ENCODE measurements at places on chromosomes 2 and 18.

DNA sequence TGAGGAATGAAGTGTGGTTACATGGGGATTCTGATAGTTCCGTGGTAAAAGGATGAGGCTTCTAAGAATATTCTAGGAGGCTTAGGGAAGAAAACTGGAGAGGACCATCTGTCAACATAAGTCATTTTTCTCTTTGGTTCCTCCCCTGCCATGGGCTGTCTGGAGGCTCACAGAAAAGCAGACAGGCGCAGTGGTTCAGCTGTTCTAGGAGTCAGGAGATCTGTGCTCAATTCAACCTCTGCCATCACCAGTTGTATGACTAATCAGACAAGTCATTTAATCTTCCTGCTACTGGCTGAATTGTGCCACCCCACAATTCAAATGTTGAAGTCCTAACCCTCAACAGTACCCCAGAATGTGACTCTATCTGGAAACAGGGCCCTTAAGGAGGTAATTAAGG, 36.4 kb downstream of the ADAM17 start:
- no peak for DNase-seq

- DNase-seq: no peak
These were observed 20.5 kb downstream of the CHCHD5 start for GRCh38 chr2:112604952-112605351.

DNA sequence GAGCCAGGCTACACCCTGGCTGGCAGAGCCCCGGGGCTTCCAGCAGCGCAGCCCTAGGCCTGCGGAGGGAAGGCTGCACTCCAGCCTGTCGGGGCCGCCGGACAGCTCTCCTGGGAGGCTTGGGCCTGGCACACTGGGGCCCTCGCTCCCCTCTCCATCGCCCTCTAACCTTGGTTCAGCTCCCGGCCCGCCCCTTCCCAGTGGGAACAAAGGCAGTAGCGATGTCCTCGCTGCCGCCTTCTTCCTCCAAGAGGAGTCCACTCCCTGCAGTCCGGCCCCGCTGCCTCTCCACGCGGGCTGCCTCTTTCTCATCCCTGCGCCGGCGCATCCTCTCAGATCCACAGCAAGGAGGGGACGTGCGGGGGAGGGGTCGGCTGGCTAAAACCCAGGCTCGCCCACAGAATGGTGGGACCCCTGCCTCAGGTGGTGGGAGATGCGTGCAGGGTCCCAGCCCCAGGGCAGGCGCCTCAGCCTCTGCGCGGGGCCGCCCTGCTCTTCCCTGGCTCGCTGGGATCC, 138.1 kb downstream of the TWIST2 start:
- DNase-seq: no peak

DNA sequence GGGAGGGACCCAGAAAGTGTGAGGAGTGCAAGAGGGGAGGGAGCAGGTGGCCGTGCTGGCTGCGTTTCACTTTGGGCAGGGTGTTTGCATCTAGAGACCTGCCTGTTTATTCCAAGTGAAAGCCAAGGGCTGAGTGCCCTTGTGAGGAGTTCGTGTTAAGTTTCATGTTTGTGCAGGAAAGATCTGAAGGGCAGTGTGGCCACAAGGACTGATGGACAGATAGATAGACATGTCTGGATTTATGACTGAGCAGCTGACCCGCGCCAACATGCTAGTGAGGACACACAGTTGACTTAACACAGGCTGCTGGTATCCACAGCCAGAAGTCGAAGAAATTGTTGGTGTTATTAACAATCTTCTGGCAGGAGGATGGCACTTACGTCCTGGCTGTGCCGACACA, 387.6 kb upstream of the TNP1 start:
- DNase-seq: no peak

- DNase-seq: no peak
These were observed 153.1 kb upstream of the KLHL29 start for GRCh38 chr2:23231865-23232264.

DNA sequence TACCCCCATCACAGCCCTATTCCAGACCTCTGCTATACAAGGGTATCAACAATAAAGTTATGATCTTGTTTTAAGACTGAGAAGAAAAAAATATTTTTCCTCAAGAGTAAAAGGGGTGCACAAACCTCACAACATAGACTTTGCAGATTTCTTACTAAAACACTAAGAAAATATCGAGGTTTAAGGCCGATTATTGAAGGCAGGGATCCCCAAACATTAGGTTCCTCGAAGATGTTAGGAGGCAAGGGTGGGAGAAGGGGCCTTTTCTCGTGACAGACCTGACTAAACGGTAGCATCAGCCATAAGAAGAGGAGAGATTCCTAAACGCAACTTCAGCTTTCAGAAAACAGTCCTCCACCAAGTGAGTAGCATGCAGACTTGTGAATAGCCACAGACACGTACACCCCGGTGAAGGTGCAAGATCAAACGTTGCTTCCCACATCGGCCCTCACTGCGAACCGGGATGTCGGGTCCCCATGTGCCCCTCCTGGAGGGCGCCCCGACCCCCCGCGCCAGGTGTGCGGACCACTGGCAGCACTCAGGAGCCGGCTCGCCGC, 678 bp downstream of the PIAS2 start:
- DNase-seq: peak; percentile 65

GRCh38 chr2:55923982-55924321, 370 bp upstream of the EFEMP1 start:
- no peak for DNase-seq

GRCh38 chr2:168687314-168687713, 115.1 kb upstream of the NOSTRIN start:
- no peak for DNase-seq

DNA sequence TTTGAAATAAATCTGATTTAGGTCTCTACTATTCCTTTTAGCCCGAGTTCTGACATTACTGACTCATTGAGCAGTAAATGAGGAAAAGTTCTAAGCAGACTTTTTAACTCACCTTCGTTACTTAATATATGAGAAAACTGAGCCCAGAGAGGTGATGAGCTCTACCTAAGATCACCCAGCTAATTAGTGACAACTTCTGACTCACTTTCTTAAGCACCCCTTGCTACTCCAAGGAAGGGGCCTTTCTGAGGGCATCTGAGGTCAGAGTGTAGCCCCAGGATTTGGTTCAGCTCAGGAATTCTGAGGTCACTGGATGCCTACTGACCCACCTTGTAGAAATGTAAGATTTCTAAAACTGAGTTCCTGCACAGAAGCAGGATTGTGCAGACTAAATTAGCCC, 102.2 kb upstream of the FZD5 start:
- DNase-seq: no peak

DNA sequence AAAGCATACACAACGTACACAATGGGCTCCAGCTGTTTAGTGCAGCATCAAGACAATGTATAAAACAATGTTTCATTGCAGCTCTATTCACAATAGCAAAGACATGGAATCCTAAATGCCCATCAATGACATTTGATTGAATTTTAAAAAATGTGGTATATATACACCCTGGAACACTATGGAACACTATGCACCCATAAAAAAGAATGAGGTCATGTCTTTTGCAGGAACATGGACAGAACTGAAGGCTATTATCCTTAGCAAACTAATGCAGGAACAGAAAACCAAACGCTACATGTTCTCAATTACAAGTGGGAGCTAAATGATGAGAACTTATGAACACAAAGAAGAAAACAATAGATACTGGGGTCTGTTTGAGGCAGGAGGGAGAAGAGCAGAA, 315.5 kb downstream of the AGPS start:
- DNase-seq: no peak

- DNase-seq: no peak
These were observed 142.7 kb downstream of the VAPA start for GRCh38 chr18:10056506-10056905.

- DNase-seq: no peak
These were observed 54.9 kb downstream of the FHOD3 start for GRCh38 chr18:36352384-36352783.

DNA sequence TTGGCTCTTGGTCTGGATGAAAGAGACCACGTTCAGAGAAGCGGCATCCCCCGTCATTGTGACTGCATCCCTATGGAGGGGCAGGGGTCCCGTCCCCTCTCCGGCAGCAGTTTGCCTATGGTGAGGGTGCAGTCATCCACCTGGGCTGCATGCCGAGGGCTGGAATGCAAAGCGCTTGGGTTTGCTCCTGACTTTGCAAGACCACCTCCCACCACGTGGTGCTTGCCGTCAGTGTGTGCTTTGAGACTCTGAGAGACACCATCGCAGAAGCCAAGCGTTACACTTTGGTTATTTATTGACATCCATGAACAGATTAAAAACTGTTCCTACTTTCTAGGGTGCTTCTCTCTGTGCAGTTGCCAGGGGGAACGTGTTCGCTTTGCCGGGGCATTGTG, 59.5 kb downstream of the SH3RF3 start:
- no peak for DNase-seq

- DNase-seq: no peak
These were observed 273.5 kb downstream of the CDH20 start for GRCh38 chr18:61606759-61607158.

GRCh38 chr2:236726701-236727450, 157.3 kb downstream of the ACKR3 start:
- DNase-seq: no peak

GRCh38 chr2:209331291-209331844, 92.5 kb upstream of the MAP2 start:
- DNase-seq: no peak

DNA sequence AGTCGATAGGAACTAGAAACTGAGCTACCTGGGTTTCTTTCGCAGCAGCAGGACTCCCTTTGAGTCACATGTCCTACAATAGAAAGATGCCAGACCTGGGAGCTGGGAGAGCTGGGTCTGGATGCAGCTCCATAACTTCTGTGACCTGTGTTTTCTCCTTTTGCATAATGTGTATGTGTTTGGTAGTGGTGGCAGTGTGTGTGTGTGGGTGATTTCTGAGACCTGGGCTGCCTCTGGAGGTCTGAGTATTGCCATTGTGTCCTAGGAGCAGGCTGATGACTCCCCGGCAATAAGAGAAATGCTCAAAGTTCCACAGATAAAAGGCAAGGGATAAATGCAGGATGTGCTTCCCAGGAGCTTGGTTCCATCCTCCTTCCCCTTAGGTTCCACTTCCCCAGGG, 6.4 kb downstream of the WNT10A start:
- DNase-seq: no peak

DNA sequence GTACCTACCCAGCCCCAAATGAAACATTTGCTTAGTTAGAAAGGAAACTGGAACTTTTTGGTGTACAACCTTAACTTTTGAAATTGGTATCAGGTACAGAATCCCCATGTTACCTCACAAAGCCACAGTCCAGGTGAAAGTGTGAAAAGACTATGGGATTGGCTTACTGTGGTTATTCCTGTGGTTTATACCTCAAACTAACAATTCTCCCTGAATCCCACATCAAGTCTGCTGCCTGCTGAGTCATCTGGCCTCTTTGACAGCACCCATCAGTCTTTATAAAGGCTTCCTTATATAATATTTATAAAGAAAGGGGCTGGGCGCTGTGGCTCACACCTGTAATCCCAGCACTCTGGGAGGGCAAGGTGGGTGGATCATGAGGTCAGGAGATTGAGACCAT, 164.6 kb downstream of the TMEM247 start:
- no peak for DNase-seq

DNA sequence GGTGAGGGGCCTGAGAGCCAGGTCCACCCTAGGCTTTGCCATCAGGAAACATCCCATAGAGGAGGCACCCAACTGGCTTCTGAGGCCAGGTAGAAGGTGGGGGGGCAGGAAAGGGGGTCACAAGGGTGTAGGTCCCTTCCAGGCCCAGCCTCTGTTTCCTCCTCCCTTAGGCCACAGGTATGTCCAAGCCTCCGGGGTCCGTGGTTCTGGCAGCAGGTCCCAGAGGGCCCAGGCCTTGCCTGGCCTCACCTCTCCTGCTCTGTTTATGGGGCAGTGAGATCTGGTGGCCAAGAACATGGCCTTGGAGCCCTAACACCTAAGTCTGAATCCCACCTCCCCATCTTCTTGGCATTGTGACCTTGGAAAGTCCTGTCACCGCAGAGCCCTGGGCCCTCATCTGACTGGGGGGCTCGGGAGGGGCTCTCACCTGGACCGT, 21.6 kb upstream of the GPR17 start:
- no peak for DNase-seq

Data from GM13976 (cell line).